ENCODE measurements at places on chromosomes 7 and 10. TPM values are rescaled to one million over a fixed set of nuclear protein-coding genes. Genes with fewer than 3 reads are reported as not detected.

The C7orf33 gene
- not detected for total RNA-seq

The NCAPG2 gene
- total RNA-seq, result 146 TPM

The HECW1 gene
- not detected for total RNA-seq

The GCC1 gene
- total RNA-seq, result 21.0 TPM

The AASS gene
- total RNA-seq, result 1.6 TPM

The CYP2C9 gene
- not detected for total RNA-seq

The ACTL6B gene
- total RNA-seq, result not detected

The LSM5 gene
- 72.0 TPM for total RNA-seq

The TAF6 gene
- total RNA-seq, result 71.4 TPM

The ARL4A gene
- total RNA-seq, result 14.5 TPM

The C10orf62 gene
- total RNA-seq, result not detected

The PCGF5 gene
- total RNA-seq, result 41.7 TPM

The PILRB gene
- 46.0 TPM for total RNA-seq

The PTPN12 gene
- 20.8 TPM for total RNA-seq

The TBX20 gene
- not detected for total RNA-seq

The TRPV5 gene
- total RNA-seq, result not detected

The MUC12 gene
- total RNA-seq, result 0.64 TPM

The SAP25 gene
- total RNA-seq, result 26.3 TPM

The NANOS1 gene
- 0.28 TPM for total RNA-seq
